ENCODE measurements at places on chromosomes 3 and 15.

DNA sequence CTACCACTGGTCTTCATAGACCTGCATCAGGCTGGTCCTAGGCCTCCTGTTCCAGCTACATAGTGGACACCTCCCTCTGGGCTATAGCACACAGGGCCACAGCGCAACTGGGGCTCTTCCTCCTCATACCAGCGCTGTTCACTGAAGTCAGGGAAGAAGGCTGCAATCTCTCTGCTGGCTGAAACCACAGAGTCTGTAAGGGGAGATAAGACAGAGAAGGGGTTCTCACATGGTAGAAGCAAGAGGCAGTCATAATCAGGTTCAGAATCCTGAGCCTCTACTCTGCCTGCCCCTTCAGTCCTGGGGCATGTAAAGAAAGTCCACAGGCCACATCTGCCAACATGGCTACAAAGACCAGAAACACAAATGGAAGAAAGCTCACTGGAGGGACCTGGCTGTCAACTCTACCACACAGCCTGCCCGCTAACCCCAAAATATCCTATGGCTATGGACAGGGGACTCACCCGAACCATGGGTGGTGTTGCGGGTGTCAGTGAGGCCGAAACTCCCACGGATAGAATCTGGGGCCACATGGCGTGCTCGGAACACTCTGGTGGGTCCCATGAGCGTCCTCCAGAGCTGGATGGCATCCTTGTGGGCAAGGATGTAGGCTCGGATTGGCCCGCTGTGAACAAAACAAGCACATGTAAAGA is 38.7 kb downstream of the SPINK8 start:
- DNase-seq = no peak

DNA sequence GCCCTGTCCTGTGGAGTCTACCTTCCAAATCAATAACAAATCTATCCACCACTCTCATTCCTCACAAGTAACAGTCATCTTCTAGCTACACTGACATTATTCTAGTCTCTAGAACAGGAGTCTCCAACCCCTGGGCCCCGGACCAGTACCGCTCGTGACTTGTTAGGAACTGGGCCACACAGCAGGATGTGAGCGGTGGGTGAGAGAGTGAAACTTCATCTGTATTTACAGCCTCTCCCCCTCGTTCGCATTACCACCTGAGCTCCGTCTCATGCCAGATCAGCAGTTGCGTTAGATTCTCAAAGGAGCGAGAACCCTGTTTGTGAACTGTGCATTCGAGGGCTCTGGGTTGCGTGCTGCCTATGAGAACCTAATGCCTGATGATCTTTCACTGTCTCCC is 31.9 kb downstream of the ROBO2 start:
- DNase-seq = no peak

- no peak for DNase-seq
Observed at GRCh38 chr3:194661374-194661773, 10.6 kb downstream of the LSG1 start.

DNA sequence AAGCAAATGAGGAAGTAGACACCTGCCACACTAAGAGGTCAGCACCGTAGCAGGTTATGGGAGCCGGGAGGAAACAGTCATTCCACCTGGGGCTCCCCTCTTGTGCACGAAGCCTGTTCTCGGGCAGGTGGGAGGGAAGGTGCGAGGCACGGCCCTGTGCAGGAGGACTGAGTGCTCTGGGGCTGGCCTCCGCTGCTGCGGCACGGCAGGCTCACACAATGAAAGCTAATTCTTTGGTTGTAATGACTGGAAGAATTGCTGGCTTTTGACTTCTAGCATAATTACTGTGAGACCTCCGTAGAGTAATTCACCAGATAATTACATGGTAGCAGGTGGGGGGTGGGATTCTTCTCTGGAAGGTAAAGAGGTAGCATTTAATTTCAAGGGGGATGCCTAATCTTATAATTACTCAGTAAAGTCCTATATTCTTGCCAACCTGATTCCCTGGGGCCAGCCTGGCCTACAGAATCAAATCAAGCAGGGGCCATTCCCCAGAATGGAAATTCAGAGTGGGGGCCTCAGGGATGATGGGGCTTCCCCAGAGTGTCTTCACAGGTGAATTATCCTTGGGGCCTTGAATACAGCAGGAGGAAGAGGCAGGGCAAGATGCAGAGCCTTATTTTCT is 129.1 kb downstream of the TPRA1 start:
- DNase-seq = no peak
